ENCODE measurements at places on chromosomes 3 and 15.

- no peak for DNase-seq
Observed at GRCh38 chr15:30990036-30990435, 1.4 kb downstream of the MTMR10 start.

DNA sequence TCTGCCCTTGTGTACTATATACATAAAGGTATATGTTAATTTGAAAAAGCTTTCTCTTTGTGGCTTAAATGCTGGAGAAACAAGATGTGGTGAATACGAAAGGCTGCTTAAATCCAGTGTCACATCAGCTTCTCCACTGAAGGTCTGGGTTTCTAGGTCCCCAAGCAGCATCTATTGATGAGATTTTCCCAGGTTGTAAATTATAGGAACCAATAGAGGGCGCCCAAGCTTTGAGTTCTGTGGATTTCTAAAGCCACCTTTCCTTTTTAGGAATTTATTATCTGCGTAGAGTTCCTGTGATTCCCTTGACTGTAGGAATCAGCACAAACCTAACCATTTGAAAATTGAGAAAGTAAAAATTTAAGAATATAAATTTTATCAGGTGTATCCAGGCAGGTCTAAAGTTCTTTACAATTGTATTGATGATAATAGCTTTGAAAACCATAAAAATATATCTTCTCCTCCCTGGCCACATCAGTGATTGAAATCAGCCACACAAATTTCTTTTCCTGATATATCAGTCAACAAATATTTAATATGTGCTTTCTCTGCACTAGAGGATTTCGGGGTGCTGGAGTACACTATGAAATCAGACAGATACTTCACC, 88.3 kb upstream of the ADAMTSL3 start:
- DNase-seq = peak; percentile 30

DNA sequence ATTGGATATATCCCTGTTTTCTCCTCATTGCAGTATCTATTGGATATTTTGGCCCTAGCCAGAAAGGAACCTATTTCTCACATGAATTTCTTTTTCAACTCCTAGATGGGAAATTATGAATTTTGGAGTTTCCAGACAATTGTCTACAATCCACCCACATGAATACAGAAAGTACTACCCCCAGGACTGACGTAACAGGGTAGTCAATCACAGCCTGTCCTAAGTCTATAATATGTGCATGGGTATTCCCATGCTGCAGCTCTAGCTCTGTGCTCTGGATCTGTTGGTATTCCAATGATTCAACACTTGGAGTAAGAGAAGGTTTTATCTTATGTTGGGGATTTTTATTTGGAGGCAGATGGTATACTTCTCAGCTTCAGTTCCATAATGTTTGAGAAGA, 393.1 kb upstream of the ARRDC4 start:
- no peak for DNase-seq

GRCh38 chr3:90080988-90081387, 973.6 kb downstream of the EPHA3 start:
- no peak for DNase-seq

DNA sequence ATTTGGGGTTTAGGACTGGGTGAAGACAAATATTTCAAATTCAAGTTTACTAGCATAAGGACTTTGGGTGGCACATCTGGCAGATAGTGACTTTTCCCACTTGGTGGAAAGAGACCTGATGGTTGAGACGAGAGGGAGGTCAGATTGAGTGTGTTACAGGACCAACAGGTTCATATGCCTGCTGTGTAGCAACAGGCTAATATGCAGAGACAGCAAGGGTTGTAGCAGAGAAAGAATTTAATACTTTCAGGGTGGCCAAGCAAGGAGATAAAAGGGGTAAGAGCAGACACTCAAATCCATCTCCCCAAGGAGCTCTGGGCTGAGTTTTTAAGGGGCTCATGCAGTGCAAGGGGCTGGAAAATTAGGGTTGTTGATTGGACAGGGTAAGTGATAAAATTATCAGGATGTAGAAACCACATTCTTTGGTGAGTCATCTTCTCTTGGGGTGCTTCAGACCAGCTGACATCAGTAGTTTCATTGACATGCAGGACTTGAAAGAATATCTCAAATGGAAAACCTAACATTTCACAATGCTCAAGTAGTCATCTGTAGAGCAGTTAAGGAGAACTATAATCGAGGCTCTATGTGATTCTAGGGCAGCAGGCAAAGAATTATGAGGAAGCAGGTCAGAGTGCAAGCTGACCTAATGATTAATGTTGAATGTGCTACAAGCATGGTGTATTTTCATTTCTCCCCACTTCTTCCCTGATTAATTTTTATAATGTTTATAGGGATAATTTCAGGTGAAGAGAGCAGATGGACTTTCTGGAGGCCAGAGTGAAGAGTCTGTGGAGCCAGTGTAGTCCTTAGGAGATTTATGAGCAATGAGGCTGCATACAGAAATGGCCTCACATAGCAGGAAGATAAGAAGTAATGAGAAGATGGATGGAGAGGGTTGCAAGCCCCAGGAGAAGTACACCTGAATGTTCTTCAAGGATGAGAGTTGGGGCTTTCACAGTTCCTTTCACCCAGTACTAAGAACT, 13.7 kb downstream of the FOXB1 start:
- no peak for DNase-seq

GRCh38 chr3:126146525-126147146, 33.8 kb downstream of the ALDH1L1 start:
- DNase-seq = no peak

- no peak for DNase-seq
Observed at GRCh38 chr15:93154666-93155065, 65.7 kb upstream of the RGMA start.

- no peak for DNase-seq
Observed at GRCh38 chr3:112770032-112770626, 76.5 kb downstream of the CD200R1L start.

DNA sequence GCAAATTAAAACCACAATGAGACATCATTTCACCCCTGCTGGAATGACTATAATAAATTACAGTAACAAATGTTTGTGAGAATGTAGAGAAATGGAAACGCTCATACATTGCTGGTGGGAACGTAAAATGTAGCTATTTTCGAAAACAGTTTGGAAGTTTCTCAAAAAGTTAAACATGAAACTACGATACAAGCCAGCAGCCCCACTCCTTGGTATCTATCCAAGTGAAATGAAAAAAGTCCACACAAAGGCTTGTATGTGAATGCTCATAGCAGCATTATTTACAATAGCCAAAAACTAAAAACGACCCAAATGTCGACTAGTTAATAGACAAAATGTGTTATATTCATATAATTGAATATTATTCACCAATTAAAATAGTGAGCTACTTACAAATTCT, 22.9 kb upstream of the CFAP20DC start:
- DNase-seq = no peak

GRCh38 chr15:60528530-60528929, 49.6 kb upstream of the ICE2 start:
- no peak for DNase-seq

GRCh38 chr3:14795996-14796395, 22.8 kb upstream of the FGD5 start:
- DNase-seq = no peak

DNA sequence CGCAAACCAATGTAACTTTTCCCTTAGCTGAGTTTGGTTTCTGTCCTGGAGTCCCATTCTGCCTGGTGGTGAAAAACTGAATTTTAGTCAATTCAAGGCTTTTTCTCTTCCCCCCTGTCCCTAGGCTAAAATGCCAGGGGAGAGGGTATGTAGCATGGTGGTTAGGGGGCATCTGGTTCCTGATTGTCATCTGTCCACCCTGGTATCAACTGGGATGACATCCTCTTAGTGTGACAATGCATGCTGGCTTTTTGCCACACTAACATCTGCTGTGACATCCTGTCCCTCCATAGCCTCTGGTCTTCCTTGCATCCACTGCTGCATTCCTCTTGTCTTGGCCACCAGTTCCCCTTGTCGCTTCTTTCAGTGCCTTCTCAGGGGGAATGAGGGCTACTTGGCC, 73.7 kb downstream of the ABHD5 start:
- DNase-seq = no peak

DNA sequence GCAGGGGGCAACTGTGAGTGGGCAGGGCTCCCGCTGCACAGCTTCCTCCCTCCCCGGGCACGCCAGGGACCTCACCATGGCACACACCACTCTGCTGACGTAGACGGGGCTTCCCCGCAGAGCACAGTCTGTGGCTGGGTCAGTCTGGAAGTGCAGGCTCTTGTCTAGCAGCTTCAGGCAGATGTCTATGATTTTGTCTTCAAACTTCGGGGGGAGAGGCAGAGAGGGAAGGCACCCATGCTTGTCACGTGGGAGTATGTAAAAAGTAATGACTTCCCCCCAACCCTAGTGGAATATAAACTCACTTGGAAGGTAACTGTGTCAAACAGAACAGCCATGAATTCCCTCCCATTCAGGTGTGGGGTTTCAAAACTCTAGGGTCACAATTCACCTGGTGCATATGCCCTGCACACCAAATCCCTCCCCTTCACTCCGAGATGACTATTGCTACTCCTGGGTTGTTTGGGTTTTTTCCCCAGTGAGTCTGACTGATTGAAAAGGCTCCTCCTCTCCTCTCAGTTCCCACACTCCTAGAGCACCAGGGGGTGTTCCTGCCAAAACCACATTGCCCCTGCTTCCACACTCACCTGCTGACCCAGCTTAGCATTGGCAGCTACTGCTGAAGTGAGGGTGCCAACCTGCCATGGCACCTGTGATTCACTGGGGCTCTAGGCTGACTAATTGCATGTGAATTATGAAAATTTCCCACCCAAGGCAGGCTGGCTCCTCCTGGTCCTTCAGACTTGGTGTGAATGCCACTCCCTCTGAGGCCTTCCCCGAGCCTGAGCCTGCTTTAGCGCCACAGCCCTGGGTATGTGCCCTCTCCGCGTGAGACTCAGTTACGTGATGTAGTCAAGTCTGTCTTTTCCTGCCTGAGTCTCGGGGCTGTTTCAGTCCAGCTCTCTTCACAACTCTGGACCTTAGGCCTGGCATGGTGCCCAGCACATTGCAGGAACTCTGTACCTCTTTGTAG, 13.0 kb downstream of the TGM5 start:
- peak; percentile 26 for DNase-seq
